ENCODE measurements at places on chromosomes 12 and 14.
A peak's percentile ranks its signal among the peaks of the same experiment; 100 is the strongest.

DNA sequence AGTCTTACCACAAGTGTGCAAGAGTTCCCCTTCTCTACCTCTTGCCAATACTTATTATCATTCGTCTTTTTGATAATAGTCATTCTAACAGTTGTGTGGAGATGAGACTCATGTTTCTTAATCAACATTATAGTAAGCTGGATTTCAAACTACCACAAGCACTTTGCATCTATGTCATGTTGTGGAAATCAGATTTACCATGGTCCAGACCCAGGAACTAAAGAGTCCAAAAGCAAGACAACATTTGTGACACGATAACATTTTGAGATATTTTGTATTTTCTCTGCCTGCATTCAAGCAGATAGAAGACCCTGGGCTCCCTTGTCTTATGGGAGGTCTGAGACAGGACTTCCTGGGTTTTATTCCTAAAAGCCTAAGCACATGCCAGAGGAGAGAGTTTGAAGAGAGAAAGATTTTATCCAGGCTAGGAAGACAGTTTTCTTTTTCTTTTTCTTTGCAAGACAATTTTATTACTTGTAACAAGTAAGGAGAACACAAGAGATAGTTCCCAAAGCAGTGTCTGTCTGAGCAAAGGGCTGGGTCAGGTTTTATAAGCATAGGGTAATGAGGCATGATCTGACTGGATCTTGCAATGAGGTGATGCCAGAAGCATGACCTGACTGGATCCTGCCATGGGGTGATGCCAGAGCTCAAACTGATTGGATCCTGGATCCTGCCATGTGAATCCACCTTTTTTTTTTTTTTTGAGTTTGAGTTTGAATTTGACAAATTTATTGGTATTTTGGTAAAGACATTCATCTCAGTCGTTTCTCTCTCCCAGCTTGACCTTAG lies 180.5 kb upstream of the HMGA2 start:
- DNase-seq, result peak; percentile 33

DNA sequence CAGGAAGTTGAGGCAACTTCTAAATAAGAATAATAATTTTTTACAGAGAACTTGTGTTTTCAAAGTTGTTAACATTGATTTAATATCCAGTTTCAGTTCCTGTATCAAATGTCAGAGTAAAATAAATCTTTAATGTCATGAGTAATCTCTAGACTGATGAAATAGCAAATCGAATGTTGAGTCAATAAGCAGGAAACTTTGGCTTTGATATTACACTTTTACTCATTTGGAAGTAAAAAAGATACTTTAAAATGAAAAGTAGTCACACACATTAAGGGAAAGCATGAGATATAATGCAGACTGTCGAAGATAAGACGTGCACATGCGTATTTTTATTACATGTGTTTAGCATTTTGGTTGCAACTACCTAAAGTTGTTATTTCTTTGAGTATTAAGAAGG lies 78.2 kb upstream of the PTGDR start:
- no peak for DNase-seq

GRCh38 chr14:67425608-67426007 lies 13.6 kb upstream of the PLEK2 start:
- DNase-seq, result no peak

GRCh38 chr12:41777064-41777790 lies 367.4 kb downstream of the GXYLT1 start:
- no peak for DNase-seq

DNA sequence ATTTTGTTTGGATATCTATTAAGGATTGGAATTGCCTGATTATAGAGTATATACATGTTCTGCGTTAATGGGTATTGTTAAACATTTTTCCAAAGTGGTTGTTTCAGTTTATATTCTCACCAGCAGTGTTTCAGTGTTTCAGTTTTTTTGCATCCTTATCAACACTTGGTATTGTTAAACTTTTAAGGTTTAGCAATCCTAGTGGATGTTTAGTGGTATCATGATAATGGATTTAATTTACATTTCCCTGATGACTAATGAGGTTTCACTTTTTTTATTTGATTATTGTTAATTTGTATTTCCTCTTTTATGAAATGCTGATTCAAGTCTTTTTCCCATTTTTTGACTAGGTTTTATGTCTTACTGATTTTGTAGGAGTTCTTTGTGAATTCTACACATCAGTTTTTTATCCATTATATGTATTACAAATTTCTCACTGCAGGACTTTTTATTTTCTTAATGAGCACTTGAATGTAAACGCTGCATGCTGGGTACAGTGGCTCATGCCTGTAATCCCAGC lies 23.7 kb downstream of the YLPM1 start:
- no peak for DNase-seq

DNA sequence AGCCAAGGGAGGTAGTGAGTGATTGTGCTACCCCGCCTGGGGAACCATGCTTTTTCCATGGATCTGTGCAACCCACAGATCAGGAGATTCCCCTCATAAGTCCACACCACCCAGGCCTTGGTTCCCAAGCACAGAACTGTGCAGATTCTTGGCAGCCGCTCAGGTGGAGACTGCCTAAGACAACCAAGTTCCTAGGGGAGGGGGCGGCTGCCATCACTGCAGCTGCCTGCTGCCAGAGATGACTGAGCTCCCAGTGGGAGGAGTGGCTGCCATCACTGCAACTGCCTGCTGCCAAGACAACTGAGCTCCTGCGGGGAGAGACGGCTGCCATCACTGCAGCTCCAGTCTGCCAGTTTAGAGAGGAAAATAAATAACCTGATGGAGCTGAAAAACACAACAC lies 138.3 kb upstream of the GARIN2 start:
- no peak for DNase-seq

DNA sequence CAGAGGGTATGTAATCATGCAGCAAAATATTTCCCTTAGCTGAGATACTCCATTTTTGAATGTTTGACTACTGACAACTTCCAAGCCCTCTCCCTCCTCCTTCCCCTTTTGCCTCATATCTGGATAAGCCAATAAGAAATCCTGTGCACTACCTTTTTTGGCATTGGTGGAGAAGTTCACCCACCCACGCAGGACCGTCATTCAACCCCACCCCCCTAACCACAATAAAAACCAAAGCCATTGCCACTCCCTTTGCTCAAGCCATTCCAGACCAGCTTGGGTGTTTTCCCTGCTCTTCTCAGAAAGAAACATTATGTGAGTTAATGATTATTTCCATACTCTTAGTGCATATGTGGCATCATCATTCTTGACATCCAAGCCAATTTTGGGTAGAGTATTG lies 176.7 kb downstream of the PTPN11 start:
- DNase-seq, result no peak

DNA sequence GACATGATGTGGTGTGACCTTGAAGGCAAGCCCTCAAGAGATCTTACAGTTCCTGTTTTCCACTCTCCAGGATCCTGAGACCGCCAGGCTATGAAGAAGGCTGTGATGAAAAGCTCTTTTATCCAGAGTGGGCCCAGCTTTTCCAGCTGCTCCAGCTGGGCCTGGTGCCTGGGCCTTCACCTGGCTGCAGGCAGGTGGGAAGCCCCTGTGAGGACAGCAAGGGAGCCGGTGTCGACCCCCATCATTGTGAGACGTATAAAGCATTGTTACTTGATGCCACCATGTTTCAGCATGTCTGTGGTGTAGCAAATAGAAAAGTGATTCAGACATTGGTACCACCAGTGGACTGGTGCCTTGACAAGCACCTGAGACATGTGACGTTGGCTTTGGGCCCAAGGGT lies 190.2 kb downstream of the KIF26A start:
- no peak for DNase-seq

DNA sequence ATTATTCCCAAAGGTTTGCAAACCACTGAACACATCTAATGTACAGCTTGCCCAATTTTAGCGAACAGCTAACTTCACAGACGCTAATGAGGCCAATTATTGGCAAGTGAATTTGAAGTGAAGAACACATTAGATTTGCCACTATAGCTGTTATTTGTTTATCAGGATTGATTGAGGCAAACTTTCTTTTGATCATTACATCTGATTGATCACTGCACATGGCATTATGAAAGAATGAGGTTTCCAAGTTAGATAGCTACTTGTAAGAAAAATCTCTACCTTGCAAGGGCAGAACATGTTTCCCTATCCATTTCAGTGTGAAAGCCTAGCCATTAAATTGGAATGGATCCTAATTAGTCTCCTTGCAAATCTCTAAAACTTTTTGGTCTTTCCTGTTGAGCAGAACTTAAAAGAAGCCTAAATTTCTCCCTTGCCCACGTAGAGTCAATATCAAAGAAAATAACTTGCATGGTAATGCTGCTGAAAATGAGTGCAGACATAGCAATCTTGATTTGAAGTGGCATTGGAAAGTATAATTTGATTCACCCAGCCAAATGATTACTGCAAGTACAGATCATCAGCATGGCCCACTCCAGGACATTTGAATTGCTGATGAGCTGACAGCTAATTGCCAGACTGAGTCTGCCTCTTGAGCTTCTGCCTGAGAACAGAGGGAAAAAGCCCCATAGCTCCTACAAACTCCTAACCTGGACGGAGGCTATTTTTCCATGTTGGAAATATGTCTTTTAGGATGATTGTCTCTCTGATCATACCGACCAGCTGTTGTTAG lies 98.6 kb downstream of the TPH2 start:
- no peak for DNase-seq

GRCh38 chr14:69716478-69717187 lies 50.3 kb upstream of the SRSF5 start:
- peak; percentile 80 for DNase-seq

DNA sequence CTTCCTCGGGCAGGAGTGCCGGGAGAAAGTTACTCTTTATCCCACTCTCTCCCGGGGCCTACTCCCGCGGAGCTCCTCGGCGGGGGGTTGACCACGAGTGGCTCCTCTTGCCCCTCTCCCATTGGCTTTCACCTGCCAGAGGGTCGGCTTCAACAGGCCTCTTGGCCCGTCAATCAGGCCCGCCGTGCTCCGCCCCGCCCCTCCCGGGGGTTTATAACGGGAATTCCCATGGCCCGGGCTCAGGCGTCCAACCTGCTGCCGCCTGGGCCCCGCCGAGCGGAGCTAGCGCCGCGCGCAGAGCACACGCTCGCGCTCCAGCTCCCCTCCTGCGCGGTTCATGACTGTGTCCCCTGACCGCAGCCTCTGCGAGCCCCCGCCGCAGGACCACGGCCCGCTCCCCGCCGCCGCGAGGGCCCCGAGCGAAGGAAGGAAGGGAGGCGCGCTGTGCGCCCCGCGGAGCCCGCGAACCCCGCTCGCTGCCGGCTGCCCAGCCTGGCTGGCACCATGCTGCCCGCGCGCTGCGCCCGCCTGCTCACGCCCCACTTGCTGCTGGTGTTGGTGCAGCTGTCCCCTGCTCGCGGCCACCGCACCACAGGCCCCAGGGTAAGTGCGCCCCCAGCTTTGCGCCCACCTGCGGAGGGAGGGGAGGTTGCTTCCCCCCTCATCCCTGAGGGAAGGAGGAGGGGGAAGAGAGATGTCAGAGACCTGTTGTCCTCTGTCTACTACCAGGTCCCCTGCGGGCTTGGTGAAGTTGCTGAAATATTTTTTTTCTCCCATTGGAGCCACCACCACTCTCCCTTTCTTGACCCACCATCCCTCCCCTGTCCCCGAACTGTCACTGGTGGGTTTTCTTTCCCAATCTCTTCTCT lies at the start of gene SMOC1:
Gene SMOC1, plus strand, starts transcription at position 242 of the 869 bp plus-strand sequence. Its CDS starts 263 bp downstream, at position 505.
- DNase-seq, result no peak

GRCh38 chr14:22971152-22971551 lies 11.2 kb downstream of the AJUBA start:
- DNase-seq, result no peak

GRCh38 chr14:23482823-23483148 lies 13.3 kb downstream of the NGDN start:
- no peak for DNase-seq

GRCh38 chr12:66354291-66354690 lies 52.0 kb downstream of the HELB start:
- no peak for DNase-seq

- peak; percentile 90 for DNase-seq
Observed at GRCh38 chr12:49088150-49088931, 6.3 kb downstream of the DHH start.

DNA sequence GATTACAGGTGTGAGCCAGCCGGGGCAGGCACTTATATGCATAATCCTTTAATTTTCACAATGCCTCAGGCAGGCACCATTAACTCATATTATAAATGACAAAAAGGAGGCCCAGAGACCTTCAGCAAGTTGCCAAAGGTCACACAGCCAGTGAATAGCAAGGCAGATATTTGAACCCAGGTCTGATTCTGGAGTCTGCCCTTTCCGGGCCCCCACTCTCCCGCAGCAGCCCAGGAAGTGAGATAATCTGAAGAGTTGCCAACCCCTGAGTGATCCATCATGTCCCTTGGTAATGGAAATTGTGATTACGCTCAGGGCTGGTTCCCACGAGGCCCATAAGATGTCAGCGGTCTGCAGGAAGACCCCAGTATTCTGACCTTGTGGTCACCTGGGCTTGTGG lies 95.3 kb upstream of the MED13L start:
- peak; percentile 46 for DNase-seq

GRCh38 chr14:78644824-78645559 lies 474.8 kb downstream of the NRXN3 start:
- no peak for DNase-seq

DNA sequence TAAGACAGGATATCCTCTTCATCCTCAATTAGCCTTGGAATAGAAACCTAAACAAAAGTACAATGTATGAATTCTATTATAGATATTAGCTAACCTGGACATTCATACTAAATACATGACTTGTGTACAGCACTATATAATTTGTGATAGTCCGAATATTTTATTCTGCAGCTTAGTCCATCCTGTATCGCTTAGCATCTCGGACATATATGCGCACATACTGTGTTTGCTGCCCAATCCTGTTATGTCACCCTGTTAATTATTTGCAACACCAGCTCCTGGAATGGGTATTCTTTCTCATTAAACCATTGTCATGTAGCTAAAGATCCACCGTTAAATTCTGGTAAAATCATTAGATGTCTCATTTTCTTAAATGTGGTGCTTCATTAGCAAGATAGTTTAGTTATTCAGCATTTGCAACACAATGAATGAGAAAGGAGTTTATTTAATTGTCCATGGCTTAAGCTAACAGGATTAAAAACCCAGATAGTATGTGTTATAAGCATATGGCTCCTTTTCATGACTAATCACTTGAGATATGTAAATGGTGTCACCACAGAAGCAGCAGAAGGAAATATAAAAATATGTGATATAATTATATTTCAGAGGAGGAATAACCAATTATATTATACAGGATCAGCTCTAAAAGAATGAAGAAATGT lies 156.0 kb upstream of the ARHGAP5 start:
- DNase-seq, result peak; percentile 25

- DNase-seq, result no peak
Observed at GRCh38 chr14:81473456-81474147, 60.1 kb downstream of the SEL1L start.

GRCh38 chr14:68513838-68514607 lies 278.8 kb downstream of the ZFP36L1 start:
- no peak for DNase-seq

All from EH (cell line).